Kidney (tissue), 22 donors: ENCODE measurements at places on chromosomes 3 and 15. TPM values are rescaled to one million over a fixed set of nuclear protein-coding genes. Genes with fewer than 3 reads are reported as not detected.
A peak's percentile ranks its signal among the peaks of the same experiment; 100 is the strongest.

Gene AGBL1
- total RNA-seq: not detected

DNA sequence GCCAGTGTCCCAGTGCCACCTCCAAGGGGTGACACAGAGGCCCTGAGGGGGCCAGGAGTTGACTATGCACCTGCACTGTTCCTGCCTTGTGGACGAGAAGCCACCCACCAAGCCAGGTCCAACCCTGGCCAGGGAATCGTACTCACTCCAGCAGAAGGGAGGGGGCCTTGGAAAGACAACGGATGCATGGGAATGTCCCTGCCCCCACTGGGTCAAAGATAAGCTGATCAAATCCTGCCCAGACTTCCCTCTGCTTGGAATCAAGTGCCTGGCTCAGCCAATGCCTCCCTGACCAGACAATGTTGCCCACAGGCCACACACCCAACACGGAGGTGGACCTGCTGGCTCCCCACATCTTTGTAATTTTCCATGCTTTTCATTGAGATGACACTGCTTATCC, 23.9 kb downstream of the CACNA2D2 start:
- no peak for DNase-seq

Gene GOLGA6D
- not detected for total RNA-seq

DNA sequence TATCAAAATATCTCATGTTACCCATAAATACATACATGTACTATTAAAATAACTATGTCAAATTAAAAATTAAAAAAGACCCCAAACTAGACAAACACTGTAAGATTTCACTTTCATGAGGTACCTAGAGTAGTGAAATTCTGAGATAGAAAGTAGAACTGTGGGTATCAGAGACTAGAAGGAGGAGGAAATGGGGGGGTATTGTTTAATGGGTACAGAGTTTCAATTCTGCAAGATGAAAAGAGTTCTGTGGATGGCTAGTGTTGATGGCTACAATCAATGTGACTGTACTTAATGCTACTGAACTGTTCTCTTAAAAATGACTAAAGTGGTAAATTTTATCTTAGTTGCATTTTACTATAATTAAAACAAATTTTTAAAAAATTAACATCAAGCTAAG, 36.6 kb downstream of the RFX7 start:
- DNase-seq: no peak

GRCh38 chr3:155219106-155219505, 74.4 kb downstream of the STRIT1 start:
- no peak for DNase-seq

DNA sequence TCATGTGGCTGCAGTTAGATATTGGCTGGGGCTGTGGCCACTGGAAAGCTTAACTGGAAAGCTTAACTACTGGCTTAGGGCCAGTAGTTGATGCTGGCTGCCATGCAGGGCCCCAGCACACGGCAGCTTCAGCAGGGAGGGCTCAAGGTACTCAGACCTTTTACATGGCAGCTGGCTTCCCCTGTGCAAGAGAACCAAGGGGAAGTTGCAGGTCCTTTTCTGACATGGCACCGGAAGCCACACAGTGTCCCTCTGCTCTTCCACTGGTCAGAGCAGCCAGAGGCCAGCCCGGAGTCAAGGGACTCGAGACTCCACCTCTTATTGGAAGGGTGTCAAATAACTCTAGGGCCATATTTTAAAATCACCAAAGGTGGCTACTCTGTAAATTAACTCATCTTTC, 24.5 kb downstream of the CCR9 start:
- DNase-seq: no peak

- DNase-seq: no peak
Measured at GRCh38 chr3:185041540-185041939, 111.3 kb downstream of the C3orf70 start.

DNA sequence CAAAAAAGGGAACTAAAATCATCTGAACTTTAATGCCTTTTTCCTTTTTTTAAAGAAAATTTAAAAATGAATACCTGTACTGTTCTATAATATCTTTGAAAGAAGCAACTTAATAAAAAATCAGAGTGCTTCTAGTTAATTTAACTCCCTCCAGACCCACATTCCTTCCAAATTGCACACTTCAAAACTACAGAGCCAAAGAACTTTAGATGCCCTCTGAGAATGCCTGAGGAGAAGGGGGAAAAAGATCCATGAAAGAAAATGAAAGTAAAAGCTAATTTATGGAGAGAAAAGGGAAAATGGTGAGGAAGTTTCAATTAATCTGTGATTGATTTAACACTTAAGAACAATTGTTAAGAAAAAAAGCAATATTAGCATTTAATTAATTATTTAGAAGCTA, 1141.6 kb downstream of the IGSF11 start:
- DNase-seq: no peak

DNA sequence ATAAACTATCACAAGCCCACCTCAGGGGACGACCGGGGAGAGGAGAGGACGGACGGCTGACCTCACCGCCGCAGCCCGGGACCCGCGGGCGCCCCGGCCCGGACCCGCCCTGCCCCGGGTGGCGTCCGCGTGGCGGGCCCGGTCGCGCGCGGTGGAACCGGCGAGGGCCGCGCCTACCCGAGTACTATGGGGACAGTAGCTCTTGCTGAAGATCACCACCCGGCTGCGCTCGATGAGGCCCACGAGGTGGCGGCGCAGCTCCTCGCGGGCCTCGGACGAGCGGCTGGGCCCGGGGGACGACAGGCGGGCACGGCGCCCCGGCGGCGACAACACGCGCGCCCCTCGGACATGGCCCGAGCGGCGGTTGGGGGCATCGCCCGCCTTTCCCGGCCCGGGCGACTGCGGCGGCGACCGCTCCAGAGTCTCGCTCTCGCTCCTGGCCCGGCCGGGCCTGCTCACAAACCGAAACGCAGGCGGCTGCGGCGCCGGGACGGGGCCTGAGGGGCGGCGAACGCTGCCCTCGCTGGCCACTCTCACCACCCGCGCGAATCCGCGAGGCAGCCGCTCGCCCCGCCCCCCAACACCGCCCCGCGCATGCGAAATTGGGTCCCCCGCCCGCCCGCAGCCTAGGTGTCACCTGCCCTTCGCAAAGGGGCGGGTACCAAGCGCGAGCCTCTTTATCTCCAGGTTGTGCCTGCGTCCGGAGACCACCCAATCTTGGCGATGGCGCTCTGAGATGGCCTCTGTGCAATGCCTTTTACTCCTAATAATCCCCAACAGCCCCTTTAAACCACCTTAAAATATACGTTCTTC, at the start of gene TXNRD3:
Gene TXNRD3, minus strand, starts transcription at position 554 of the 813 bp plus-strand sequence.
- peak; percentile 89 for DNase-seq

Gene RLBP1
- not detected for total RNA-seq

Gene ATP10A
- total RNA-seq: 6.8 TPM

- DNase-seq: no peak
Measured at GRCh38 chr3:110903771-110904519, 167.7 kb upstream of the NECTIN3 start.
